ENCODE measurements at places on chromosomes 5 and 9. TPM values are rescaled to one million over a fixed set of nuclear protein-coding genes. Genes with fewer than 3 reads are reported as not detected.

- DNase-seq = no peak
Observed at GRCh38 chr9:123378956-123379660, 23.1 kb downstream of the CRB2 start.

DNA sequence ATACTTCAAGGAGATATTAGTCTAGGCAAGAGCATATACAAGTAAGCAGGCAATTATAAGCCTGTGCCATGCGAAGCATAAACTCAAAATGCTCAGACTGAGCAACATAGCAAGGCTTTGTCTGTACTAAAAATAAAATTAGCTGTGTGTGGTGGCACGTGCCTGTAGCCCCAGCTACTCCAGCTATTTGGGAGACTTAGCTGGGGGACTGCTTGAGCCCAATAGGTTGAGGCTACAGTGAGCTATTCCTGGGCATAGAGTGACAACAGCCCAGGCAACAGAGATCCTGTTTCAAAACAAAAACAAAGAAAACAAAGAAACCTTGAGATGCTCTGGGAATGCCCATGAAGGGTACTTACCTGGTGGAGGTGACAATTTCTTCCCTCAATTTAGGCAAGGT lies 130.5 kb upstream of the ZNF608 start:
- DNase-seq = no peak

DNA sequence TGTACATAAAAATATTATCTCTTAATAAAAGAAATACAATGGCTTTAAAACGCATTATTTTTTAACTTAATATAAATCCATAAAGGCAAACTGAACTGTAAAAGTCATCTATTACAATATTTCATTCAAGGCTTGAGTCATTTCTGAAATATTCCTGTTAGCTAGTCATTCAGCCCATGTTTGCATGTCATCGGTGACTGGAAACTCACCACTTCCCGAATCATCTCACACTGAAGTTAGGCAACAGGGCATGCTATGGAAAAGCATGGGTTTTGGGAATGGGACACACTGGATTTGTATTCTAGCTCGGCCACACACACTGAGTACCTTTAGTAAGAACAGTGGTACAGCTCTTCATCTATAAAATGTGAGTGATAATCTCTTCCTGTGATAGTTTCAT lies 691.1 kb upstream of the C9orf72 start:
- no peak for DNase-seq

GRCh38 chr9:37437010-37437409 lies 14.5 kb downstream of the GRHPR start:
- peak; percentile 27 for DNase-seq

DNA sequence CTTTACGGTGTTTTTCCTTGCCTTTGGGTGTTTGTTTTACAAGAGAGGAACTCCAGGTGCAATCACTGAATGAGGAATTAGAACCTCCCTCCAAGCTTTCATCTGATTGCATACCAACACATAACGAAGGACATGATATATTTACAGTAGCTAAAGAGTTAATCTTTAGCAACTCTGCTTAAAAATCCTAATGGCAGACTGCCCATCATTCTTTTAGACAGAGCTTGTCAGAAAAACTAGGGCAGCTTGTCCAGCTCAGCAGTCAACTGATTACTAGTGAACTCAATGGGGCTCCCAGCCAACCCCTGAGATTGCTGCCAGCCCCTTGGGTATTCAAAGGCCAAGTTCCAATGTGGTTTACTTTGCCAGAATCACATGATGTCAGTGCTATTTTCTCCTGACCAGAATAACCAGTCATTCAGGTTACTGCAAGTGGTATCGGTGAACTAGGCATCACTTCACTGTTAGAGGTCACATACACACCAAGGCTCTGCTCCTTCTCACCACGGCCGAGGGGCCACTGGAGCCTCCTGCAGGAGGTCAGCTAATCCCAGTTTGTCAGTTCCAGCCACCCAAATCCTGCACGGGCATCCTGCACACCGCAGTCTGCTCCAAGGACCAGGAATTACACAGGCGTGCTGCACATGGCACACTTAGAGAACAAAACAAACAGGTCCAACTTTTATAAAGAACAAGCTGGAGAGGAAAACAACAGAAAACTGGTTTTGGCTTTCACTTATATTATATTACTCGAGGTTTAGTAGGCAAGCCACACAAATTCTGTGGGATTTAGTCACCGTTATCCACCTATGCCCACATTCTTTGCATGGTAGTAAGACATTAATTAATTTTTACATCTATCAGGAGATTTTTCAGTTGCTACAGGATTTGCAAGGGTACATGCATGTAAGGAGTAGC lies 62.5 kb downstream of the NFIB start:
- DNase-seq = peak; percentile 85

GRCh38 chr9:751137-752051 lies 90.1 kb upstream of the DMRT1 start:
- DNase-seq = no peak

DNA sequence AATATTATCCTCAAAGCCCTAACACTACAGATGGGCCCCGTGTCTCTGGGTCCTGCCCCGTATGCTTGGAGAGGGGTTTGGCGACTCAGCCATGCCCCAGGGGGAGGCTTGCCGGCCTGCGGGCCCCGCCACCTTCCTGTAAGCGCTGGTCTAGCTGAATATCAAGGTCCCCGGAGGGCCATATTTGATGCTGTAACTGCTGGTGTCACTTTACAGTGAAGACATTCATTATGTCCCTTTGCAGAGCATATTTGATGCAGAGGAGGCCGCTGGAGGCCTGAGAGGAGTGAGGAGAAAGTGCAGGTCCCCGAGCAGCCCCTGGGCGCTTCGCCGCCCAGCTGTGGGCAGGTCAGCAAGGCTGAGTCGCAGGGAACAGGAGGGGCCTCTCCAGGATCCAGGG lies 16.8 kb downstream of the IRX4 start:
- no peak for DNase-seq

DNA sequence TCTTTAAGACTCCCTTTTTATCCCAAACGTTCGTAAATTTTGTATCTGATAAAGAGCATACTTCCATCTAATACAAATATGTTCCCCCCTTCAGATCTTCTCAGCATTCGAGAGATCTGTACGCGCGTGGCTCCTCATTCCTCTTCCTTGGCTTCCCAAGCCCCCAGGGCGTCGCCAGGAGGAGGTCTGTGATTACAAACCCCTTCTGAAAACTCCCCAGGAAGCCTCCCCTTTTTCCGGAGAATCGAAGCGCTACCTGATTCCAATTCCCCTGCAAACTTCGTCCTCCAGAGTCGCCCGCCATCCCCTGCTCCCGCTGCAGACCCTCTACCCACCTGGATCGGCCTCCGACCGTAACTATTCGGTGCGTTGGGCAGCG lies 19.9 kb downstream of the CDKN2A start:
- no peak for DNase-seq

DNA sequence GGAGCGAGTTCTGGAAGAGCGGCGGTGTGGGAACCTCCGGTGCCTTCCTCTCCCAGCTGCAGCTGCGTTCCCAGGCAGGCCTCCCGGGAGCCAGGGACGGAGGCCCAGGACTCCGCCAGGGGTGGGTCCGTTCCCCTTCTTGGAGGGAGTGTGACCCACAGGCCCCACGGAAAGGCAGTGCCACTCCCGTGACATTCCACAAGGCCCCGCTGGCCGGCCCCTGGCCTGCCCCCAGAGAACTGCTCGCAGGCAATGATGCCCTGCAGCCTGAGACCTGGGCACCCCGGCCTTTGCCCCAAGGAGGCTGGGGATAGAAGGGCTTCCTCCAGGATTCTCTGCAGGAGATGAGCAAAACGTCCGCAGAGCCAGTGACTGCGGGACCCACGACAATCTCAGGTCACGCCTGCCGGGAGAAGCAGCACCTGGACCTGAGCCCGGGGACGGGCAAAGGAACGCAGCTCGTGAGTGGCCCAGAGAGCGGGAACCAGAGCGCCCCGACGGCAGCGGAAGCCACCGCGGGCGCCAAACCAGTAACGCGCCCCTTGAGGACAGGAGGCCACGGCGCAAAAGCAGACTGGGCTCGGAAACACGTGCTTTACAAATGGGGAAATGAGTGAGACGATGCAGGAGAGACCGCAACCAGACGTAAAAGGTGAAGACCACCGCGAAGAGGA lies 9.3 kb downstream of the OBP2B start:
- peak; percentile 66 for DNase-seq

GRCh38 chr5:157911568-157911967 lies 52.6 kb upstream of the CLINT1 start:
- DNase-seq = no peak

DNA sequence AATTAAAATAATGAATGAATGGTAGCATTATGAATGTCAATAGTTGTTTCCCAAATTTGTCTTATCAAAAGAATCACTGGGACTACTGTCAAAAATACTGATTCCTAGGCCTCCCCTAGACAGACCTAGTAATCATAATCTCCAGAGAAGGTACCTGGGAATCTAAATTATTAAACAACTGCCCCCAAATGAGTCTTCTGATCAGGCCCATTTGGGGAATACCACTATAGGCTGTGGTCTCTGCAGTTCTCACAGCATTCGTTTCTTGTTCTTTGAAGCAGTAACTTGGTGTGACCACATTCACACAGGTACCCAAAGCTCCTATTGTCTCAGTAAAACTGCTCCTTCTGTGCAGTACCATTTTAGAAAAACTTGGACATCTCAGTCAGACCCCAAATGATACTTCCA lies 230.9 kb downstream of the PIK3R1 start:
- no peak for DNase-seq

- no peak for DNase-seq
Observed at GRCh38 chr5:97538912-97539311, 355.9 kb upstream of the RIOK2 start.

- DNase-seq = no peak
Observed at GRCh38 chr5:13278811-13279210, 665.7 kb downstream of the DNAH5 start.

DNA sequence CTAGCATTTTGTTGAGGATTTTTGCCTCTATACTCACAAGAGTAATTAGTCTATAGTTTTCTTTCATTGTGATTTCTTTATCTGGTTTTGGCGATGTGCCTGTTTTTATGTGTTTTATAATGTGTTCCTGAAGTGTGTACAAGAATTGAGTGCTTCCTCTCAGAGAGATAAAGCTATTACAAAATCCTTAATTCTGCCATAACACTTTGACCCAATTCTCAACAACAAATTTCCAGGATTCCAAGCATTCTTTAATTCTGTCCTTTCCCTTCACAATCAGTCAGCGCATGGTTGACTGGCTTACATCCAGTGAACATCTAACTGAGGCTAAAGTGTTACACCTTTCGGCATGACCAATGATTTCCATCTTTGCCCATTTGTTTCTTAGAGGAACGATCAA lies 282.9 kb upstream of the MVB12B start:
- DNase-seq = no peak

DNA sequence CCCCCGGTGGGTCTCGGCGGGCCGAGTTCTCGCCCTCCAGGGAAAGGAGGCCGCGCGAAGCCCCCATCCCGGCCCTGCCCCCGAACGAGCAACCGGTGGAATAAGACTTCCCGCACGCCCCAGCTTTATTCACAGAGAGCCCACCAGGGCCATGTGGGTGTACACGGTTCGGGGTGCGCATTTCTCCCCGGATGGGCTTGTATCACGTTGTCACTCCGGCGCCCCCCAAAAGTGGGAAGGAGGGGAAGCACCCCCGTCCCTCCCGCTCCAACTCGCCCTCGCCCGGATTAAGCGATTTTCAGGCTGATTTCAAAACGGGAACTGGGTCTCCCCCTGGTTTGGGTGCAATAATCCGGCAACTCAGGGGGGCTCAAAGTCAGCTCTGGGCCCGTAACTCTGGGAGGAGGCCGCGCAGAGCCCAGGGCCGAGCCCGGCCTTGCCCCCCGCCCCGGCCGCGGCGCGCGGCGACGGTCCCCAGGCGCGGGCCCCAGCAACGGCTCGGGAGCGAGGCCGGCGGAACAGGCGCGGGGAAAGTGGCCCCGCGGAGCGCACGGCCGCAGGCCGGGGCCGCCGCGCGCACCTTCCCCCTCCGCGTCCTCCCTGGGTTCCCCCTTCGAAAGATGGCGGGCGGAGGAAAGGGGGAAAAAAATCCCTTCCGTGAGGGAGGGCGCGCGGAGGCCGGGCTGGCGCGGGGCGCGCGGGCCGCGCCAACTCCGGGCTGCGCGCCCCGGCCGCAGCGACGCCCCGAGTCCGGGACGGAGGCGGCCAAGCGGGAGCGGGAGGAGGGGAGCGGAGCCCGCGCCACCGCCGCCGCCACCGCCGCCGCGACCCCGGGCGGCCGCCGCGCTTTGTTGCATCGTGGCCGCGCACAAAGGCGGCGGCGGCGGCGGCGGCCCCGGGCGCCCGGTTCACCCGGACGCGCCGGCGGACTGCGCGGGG lies 644 bp downstream of the BRD3 start:
- no peak for DNase-seq

GRCh38 chr5:144504929-144505577 lies 334.4 kb downstream of the KCTD16 start:
- no peak for DNase-seq

- DNase-seq = no peak
Observed at GRCh38 chr9:85443190-85443598, 298.6 kb downstream of the AGTPBP1 start.

DNA sequence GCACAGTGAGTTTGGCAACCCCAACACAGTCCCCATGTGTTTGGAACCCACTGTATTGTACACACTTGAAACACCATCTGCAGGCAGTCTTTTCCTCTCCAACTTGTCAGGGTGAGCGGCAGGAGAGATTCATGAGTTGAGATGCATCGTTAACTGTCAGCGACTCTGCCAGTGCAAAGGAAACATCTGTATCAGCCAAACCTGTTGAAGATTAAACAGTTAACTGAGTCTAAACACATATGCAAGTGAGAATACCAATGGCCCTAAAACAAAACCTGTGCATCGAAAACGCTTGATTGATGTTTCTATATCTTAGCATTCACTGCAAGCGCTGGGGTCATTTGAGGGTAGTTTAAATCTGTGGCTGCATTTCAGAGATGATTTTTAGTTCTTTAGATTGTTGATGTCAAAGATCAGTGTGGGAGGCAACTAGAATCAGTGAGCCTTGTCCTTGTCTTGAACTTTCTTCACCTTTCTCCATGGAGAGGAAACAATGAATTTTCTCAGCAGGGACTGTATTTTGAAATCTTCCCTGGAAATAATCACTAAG lies 41.3 kb upstream of the PAM start:
- DNase-seq = no peak

DNA sequence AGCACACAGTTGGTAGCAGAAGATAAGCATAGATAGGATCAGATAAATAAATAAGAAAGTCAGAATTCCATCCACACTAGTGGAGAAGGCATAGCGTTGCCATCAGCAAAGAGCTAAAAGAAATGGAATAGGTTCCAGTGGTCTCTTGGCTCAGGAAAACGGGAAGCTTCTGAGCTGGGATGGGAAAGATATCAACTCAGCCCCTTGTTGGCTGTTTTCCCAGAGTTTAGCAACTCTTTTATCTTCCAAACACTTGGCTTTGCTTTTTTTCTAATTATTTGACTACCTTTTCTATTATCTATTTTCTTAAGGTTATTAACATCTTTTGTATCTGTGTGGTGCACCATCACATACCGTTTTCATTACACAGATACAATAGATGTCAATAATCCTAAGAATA lies 445.7 kb upstream of the TRPC7 start:
- no peak for DNase-seq

GRCh38 chr5:172862165-172862801 lies 28.2 kb downstream of the ERGIC1 start:
- DNase-seq = no peak

RHOBTB3 gene
- total RNA-seq = 79.0 TPM

CNTFR gene
- total RNA-seq = 1.1 TPM

MARCHF11 gene
- 1.3 TPM for total RNA-seq

SPATA31C1 gene
- total RNA-seq = not detected

GADD45G gene
- total RNA-seq = 29.6 TPM

BTNL9 gene
- 25.2 TPM for total RNA-seq

CCDC192 gene
- not detected for total RNA-seq

TSC1 gene
- 52.7 TPM for total RNA-seq

AGXT2 gene
- total RNA-seq = not detected

BNIP1 gene
- total RNA-seq = 11.1 TPM
